ENCODE measurements at places on chromosomes 16 and 17.
A peak's percentile ranks its signal among the peaks of the same experiment; 100 is the strongest.

GRCh38 chr16:31177136-31177535 is 2.8 kb upstream of the FUS start:
- peak; percentile 23 for DNase-seq

- peak; percentile 45 for DNase-seq
Measured at GRCh38 chr16:70574595-70575271, 51.1 kb downstream of the SF3B3 start.

GRCh38 chr17:50079334-50080095 is 15.6 kb upstream of the PDK2 start:
- peak; percentile 11 for DNase-seq

DNA sequence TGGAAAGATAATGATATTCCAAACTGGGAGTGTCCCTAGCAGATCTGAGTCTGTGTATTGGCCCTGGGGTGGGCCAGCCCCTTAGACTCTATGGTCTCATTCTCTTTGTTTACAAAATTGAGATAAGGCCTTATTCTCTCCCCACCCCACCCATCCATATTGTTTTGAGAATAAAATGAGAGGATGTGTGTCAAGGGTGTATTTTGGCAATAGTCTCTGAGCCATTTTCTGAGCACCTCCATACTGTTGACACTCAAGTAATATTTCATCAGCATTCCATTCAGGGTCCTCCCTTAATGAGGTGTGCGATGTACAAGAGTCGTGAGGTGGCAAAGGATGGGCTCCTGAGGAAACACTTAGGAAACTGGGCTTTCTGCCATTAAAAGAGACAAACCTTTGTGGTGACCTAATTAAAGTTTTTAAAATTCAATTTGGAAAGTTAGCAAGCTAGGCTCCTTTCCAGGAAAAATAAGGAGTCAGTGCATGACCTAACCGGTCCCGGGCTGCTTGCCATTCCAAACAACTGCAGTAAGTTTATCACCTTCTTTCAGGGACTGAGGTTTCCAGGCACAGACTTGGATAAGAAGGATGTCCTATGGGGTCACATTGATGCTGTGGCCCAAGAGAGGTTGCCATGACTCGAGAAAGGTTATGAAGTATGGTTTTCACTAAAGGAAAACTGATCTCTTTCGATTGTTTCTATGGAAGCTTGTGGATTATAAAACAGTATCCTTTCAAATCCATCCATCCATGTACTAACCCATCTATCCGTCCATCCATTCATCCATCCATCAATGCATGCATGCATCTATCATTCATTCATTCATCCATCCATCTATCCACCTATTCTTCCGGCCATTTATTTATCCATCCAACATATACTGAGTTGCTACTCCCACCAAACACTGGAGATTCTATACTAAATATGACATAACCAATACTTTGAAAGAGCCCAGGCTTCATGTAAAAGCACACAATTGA is 443.3 kb downstream of the UTP18 start:
- no peak for DNase-seq

DNA sequence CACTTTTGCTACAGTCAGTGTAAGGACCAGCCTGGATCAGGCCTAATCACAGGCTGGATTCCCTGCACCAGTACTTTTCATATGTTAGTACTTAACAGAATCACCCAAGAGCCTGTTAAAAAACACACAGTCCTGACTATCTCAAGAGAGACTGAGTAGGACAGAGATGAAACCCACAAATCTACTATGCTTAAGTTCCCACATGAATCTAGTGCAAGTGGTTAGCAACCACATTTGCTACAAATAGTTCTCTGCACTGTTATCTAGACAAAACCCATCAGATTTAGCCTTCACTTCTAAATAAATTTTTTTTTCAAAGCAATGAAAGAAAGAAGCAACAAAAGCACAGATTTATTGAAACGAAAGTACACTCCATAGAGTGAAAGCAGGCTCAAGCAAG is 38.9 kb downstream of the SSH2 start:
- no peak for DNase-seq

DNA sequence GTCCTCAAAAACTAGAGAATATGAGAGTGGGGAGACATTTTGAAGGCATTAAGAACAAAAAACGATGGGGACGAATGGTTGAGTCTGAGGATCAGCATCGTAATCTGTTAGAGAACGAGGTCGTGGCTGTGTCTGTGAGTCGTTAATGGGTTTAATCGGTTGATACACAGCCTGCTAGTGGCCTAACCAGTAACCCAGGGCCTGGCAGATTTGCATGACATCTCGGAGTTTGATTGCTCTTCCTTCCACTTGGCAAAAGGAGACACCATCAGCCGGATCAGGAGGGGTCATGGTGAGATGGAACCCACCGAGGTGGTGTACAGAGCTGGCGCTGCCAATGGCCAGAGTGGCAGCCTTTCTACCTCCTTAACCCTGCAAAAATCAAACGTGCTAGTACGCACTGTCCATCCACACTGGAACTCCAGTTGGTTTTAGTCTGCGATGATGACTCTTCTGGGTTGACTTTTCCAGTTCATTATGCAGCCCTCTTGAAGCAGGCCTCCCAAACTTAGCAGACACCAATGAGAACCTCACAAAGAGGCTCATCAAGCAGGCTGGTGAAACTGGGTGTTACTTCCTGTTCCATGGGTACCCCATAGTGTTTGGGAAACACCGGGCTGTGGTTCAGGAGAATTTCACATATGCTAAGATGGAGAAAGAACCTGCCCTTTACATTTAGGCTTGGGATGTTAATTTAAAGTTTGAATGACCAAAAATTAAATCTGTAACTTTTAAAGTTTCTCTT is 4.1 kb downstream of the HS3ST3B1 start:
- no peak for DNase-seq

- no peak for DNase-seq
Measured at GRCh38 chr16:74448990-74449389, 27.7 kb upstream of the CLEC18B start.

Data from NCI-H510A treated with DMSO at 0.1 percent for 48 hours (cell line).